NCI-H2107 (cell line): ENCODE measurements at places on chromosomes 16 and 17.

GRCh38 chr17:83109793-83110645, 30.6 kb downstream of the METRNL start:
- no peak for DNase-seq

GRCh38 chr17:75692976-75693375, 25.8 kb downstream of the SAP30BP start:
- DNase-seq: no peak

GRCh38 chr17:33972763-33973162, 282.3 kb upstream of the CCL2 start:
- DNase-seq: no peak

DNA sequence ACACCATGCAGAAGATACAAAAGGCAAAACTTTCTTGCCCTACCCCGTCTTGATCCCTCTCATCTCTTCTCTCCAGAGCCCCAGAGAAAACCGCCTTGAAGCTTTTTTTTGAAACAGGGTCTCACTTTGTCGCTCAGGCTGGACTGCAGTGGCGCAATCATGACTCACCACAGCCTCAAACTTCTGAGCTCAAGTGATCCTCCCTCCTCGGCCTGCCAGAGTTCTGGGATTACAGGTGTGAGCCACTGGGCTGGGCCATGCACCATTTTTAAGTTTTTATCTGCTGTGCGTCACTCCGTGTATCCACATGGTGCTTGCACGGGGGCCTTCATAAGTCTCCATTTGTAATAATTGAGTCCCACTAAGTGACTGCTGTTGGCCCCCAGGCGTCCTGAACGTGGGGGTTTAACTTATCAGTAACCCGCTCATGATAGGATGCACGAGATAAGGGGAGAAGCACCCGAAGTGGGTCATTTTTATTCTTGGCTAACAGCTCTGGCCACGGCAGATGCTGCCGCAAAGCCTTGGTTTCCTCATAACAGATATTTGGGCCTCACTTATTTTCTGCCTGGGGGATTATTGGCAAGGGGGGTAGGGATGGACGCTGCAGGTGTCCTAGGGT, 8.6 kb downstream of the DNAH17 start:
- DNase-seq: no peak

DNA sequence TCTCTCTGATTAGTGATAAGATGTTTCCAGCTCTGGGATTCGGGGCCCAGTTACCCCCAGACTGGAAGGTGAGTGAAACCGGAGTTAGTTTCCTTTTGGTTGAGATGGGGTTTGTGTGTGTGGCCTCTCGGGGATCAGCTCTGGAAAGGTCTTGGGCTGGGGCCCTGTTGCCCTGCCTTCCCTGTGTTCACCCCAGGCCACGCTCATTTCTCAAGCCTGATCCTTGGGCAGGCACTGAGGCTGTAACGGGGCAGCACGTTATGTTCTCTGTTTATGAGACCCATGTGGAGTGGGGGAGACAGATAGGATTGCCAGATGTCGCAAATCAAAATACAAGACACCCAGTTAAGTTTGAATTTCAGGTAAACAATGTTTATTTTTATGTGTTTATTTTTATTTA, 35.5 kb downstream of the CPNE2 start:
- no peak for DNase-seq

DNA sequence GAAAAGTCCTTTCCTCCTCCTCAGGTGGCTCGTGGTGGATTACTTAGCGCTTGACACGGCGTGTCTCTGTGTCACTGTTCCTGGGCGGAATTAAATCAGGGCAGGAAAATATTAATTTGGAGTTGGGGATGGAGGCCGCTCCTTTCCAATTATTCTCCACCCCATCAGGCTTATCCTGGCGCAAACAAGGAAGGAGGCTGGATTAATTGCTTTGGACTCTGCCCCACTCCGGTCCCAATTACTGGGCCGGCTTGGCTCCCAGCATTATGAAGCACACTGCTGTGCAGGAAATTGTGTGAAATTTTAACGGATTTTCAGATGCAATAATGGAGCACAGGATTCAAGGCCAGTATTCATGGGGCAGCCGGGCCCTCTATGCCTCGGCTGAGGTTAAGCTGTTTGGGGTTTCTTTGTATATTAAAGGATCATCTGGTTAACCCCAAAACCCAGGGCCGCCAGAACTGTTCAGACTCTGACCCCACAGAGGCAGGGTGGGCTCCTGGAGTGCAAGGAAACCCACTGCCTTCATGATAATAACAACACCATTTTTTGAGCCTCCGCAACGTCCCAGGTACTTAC, 87.8 kb downstream of the MRM1 start:
- DNase-seq: no peak

DNA sequence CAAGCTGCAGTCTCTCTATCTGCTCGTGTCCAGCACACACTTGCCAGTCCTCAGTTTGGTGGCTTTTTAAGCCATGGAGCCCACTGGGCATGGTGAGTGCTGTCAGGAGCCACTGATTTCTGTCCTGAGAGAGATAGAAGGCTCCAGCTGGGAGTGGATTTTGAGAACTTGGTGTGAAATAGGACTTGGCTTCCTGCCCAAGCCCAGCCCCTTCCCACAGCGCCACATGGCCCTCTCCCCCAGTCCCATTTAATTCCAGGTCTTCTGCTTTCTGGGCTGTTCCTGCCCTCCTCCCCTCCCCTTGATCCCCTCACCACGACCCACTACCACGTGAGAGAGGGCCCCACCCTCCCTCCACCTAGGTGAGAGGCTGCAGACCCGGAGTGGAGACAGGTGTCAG, 14.4 kb upstream of the ABCC3 start:
- DNase-seq: no peak

DNA sequence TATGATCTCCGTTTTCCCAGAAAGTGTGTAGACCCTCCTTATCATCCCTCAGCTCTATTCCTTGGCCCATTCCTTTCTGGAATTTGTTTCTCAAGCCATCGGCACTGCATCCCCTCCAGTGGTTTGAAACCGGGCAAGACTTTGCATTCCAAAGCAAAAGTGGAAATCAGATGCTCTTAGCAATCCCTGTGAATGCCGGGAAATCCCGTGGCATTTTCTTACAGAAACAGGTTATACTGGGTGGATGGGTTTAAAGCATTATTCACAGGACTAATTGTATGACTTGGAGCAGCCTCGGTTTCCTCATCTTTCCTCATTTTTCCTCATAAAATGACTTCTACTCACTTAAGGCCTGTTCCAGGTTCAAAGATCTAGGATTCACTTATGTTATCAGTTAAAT, 52.0 kb downstream of the MAP2K6 start:
- DNase-seq: no peak

DNA sequence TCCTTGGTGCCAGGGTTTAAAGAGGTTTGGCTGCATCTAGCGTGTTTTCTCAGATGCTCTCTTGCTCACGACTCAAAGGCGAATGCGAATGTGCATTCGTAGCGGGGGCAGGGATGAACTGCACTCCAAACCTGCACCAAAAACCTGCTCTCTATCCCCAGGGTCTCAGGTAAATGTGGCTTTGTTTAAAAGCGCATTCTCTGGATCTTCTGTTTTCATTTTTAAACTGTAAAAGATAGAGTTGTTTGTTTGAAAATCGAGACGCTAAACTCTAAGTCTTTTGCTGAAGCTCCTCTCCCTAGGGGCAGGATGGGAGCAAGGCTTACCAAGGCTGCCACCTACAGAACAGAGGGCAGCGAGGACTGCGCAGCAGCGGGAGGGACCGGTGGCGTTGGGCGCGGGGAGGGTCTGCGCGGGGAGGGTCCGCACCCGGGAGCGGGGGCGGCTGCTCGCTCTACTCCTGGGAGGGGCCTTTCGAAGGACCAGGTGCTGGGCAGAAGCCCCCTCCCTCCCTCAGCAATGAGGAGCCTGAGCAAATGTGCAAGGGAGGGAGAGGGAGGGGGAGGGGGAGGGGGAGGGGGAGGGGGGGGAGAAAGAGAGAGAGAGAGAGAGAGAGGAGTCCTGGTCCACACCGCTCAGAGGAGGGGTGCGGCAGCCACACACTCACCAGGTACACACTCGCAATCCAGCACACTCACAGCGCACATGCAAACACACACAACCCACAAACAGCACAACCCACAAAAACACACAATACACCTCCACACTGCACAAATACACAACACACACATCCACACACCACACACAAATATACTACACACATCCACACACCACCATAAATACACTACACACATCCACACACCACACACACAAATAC, 142.8 kb downstream of the GRIN2A start:
- DNase-seq: no peak

DNA sequence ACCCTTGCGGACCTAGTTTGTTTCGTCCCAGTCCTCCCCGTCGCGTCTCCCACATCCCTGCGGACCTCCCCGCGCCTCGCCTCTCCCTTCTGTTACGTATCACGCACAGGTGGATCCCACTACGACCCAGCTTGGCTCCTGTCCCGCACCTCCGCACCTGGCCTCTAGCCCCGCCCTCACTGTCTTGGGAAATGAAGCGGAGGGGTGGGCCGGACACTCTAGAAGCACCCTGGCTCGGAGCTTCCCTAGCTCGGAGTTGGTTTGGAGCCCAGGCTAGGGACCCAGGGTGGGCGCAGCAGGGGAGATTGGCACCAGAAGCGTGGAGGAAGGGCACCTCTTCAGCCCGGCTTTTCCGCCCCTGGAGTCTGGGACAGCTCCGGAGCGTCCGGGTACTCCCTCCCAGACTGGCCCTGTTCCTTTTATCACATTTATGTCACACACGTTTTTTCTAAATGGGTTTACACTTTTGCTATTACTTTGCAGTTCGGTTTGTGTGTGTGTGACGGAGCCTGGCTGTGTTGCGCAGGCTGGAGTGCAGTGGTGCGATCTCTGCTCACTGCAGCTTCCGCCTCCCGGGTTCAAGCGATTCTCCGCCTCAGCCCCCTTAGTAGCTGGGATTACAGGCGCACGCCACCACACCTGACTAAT, 1.4 kb upstream of the CEMP1 start:
- DNase-seq: no peak

- no peak for DNase-seq
These were observed 46.4 kb upstream of the CDH13 start for GRCh38 chr16:82580298-82580890.

GRCh38 chr16:62738666-62739460, 702.6 kb upstream of the CDH8 start:
- no peak for DNase-seq

- DNase-seq: no peak
These were observed 10.1 kb downstream of the LITAF start for GRCh38 chr16:11576427-11577289.

DNA sequence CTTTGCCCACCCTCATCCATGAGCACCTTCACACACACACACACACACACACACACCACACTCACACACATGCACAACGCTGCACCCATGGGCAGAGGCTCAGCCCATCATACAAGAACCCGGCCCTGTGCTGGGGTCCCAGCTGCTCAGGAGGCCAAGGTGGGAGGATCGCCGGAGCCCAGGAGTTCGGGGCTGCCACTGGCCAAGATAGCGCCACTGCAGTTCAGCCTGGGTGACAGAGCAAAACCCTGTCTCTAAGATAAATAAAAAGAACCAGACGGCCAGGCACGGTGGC, 3.4 kb upstream of the FSCN2 start:
- no peak for DNase-seq

DNA sequence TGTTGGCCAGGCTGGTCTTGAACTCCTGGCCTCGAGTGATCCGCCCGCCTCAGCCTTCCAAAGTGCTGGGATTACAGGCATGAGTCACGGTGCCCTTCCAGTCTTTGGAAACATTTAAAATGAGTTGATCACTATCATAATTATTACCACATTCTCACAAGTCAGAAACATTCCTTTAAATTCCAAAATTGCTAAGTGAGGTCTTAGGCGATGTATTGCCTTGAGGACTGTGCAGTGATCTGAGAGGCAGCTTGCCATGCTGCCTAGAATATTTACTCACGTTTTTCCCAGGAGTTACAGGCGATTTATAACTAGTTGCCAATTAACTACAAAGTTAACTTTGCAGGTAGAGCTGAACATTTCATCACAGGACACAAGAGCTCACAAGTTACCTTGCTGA, 5.7 kb upstream of the ATXN1L start:
- no peak for DNase-seq

GRCh38 chr17:66925811-66926500, 38.6 kb upstream of the CACNG4 start:
- DNase-seq: no peak

DNA sequence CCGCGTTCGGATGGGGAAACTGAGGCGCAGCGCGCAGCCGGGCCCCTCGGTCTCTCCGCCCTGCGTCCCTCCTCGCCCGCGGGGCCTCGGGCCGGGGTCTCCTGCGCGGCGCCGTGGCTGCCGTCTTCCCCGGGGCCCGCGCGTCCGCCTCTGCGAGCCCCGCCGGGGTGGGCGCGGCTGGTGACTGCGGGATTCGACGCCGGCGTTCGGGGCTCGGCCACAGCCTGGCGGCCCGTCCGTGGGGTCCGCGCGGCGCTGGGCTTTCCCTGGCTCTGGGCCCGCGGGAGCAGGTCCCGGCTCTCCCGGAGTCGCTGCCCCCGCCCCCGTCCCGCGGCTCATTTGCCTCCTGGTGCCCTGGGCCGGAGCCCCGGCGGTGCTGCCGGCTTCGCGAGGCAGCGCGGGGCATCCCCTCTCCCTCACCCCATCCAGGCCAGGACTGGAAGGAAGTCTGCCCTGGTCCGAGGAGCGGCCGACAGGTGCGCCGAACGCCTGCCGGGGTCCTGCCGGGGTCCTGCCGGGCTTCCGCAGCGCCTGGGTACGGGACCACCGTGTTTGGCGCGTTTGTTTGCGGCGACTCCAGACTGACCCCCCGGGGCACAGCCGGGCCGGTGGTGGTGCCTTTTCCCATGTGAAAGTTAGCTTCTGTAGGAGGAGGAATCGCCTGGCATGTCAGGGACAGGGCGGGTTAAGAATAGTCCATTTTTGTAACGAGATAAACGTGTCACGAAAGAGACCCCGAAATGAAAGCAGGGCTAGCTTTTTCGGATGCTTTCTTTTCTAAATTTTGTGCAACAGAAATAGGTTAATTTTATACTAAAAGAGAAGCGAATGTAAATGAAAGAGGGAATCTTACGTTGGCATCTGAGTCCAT, 671 bp downstream of the CHMP6 start:
- no peak for DNase-seq

DNA sequence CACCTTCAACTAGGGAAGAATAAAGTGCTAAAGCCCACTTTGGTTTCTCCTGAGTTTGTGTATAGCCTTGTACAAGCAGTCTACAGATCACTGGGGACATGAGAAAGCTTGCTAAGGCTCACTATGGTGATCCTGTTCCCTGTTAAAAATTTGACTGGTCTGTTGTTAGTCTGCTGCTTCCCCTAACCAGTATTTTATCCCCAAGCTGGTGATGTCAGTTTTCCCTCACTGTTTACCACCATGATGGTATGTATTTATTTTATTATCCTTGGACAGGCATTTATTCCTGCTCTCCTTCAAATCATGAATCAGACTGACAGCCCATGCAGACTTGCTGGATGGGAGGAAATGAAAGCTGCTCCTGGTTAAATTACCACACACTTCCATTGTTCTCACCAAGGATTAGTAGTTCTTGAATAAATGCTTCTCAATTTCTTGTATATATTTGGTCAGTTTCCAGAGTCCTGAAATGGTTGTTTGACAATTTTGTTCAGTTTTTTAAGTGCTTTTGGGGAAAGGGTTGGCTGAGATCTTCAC, 99.6 kb downstream of the CA4 start:
- no peak for DNase-seq

- no peak for DNase-seq
These were observed 215.2 kb downstream of the ZFHX3 start for GRCh38 chr16:72832621-72833248.

GRCh38 chr16:19804538-19805323, 79.9 kb downstream of the GPRC5B start:
- peak; percentile 76 for DNase-seq
